ENCODE measurements at places on chromosomes 7 and 10.

DNA sequence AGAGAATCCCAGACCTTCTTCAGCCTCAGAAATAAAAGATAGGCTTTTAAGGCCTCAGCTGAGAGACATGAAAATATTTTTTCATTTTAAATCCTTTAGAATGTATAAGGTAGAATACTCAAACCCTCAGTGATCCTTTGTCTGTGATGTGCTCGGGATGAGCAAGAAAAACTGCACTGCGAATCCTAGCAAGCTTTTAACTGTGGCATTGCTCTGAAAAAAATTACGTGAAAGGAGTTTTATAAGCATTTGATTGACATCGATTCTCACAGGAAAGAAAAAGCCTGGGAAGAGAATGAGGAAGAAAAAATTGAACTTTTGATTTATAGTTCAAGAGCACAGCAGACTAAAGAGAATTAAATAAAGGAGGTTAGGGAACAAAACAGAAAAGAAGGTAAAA lies 120.0 kb downstream of the TMEM168 start:
- no peak for DNase-seq

DNA sequence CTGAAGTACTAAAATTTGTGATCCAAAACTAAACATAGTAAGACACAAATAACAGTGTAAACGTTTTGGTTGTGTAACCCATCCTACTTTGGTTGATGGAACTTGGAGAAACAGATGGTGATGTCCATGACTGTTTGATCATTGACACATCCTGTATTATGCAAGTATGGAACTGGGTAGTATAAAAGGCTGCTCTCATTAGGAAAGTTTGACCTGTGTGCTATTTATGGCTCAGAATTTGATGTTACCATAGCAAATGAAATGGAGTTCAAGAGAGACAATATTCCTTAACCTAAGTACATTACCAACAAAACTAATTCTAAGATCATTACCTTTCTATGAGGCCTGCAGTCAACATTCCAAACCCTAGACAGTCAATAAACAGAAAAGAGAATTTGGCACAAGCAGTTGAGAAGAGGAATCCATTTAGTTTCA lies 39.9 kb downstream of the DKK1 start:
- no peak for DNase-seq

DNA sequence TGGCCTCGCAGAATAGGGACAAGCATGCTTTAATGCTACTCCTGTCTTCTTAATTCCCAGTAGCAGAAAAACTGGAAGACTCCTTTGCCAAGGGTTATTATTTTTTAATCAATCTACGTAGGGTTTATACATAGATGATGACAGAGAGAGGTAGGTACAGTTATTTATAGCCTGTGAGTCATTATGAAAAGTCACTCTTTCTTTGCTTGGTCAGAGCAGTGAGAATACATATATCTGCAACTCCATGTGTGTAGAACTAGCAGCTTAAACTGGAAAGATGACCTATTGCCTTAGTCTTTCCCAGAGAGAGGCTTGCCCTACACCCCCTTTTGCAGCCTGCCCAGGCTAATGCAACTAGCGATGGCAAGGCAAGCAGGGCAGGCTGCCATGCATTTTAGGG lies 1050.6 kb downstream of the NRG3 start:
- no peak for DNase-seq

DNA sequence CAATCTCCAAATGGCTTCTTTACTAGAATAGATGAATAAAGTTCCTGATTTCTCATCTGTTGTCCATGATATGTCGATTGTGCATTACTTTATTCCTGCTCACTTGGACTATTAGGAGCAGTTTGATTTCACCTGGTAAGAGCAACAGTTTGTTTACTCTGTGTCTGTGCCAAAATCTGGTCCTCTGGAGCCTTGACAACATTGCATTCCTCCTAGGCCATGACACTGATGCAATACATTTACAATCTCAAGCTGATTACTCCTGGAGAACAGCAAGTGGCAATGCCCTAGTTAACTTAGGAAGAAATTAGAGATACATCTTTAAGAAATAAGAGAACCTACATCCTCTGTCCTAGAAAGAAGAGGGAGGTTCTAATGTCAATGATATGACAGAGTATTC lies 71.8 kb downstream of the SGCE start:
- DNase-seq = no peak

DNA sequence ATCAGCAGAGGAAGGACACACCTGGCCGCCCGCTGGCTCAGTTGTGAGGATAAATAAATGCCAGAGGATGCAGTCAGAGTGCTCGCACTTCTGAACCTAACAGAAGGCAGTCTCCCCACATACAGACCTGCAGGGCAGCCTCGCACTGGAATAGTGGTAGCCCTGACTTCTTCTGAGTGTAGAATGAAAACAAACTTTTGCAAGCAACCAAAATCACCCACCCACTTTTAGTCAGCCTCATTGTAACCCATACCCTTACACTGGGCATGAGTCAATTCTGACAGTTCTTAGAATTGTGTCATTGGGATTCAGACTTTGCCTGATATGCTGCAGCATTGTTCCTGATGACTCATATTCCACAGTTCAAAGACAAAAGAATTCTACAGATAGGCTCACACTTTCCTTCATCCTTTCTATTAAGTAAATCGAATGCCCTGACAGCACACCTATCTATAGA lies 167.0 kb upstream of the CDK1 start:
- no peak for DNase-seq

GRCh38 chr7:100543586-100543985 lies 4.6 kb downstream of the AGFG2 start:
- DNase-seq = no peak

DNA sequence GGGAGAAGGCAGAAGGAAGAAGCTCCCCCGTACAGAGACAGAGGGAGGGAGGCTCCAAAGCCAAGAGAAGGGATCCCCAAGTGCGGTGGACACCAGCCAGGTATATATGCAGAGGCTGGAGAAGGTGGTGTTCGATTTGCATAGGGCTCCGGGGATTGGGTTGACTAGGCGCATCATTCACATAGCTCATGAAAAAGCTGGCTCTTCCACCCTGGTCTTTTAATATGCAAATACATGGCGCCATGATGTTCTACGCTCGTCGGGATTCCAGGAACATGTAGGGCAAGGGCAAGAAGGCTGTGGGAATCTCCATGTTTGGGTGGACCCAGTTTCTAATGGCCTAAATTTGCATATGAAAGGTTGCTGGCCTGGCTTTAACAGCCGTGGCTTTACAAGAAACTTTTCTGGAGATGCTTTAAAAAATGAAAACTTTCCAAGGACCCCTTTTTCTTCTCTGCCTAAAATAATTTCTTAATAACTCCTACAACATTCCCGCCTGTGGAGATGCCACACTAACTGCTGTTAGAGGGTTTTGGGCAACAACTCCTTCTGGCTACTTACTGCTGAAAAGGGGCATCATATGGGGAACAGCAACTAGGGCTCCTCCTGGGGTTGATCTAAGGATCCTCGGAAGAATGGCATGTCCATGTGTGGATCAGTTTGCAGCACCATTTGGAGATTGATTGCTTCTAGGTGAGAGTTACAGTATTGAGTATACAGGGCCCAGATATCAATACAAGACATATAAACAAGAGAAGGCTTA lies 28.3 kb downstream of the C1GALT1 start:
- DNase-seq = no peak

DNA sequence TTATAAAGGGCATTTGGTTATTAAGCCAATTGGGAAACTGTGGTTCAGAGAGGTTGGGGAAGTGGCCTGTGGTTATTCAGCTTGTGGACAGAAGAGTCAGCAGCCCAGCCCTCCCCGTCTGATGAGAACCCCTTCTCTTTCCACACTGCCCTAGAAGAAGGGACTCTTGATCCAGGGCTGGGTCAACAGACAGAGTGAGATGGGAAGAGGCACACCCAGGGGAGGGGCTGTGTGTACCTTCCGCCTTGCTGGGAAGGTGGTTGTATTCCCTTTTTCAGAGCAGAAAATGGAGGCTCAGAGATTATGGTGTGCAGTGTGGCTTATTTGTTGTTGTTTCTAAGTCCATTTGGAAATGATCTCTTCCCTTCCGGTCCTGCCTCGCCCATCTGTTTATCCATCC lies 103.4 kb downstream of the GRK5 start:
- no peak for DNase-seq

- no peak for DNase-seq
Measured at GRCh38 chr7:102260856-102261255, 25.8 kb upstream of the SH2B2 start.

DNA sequence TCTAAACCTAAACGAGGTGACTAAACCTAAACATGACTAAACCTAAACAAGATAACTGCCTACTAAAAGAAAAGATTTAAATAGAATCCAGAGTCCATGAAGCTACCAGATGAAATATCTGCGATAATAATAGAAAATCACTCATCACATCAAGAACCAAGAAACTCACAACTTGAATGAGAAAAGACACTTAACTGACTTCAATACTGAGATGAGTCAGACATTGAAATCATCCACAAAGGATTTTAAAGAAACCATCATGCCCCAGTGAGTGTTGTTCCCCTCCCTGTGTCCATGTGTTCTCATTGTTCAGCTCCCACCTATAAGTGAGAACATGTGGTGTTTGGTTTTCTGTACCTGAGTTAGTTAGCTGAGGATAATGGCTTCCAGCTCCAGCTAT lies 416.0 kb downstream of the CALN1 start:
- DNase-seq = no peak

DNA sequence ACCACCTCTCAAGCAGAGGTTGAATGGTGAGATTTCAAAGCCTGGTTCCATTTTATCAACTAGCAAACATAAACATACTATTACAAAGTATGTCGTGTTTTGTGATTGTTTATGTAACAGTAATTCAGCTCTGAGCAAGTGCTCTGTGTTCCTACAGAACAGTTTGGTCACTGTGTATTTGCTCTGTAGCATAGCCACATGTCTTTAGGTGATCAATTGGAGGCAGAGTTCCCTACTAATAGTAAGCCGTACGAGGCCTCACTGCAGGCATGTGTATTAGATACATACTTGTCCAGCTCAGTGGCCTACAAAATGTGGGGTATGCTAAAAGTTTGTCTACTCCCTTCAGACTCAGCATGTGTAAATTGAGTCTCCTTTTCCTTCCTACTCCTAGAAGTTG lies 53.0 kb downstream of the C1GALT1 start:
- DNase-seq = no peak

DNA sequence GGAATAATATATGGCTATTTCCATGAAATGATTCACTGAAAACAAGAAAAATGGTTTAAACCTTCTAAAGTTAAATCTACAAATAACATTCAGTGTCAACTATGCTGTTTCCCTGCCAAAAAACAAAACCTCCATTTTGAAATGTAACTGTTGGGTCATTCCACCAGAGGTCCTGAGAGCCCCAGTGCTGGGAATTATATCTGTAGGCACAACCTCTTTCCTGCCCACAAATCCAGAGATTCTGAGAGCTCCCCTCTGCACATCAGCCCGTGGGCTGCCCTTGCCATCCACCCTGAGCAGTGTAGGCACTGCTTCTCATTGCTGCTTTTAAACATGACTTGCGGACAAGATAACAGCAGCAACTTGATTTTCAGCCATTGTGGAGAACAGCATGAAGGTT lies 198.6 kb downstream of the TMEM178B start:
- DNase-seq = no peak

GRCh38 chr7:154912871-154913637 lies 89.9 kb downstream of the PAXIP1 start:
- no peak for DNase-seq

DNA sequence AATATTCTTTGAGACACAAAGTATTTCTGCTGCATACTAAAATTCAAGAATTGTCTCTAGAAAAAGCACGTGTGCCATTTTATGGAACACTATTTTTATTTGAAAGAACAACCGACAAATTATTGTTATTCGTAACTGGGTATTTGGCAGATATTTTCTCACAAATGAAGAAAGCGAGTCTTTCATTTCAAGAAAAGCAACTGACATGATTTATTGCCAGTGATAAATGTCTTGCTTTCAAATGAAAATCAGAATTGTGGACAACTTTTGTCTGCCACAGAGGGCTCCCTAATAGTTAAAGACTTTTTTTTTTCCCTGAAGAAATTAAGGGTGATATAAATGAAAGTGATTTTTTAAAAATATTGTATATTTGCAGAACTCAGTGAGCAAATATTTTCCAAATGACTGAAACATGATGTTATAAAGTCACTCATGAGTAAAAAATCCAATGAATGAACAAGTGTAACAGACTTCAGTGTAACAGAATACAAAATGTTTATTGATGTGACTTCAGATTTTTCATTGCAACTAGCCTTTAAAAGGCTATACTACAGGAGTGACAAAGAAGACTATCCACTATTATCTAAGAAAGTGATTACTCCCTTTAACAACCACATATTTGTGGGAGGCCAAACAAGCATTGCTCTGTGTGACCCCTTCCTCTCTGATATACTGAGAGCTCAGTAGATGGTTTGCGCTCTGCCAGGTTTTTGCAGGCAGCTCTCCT lies 49.0 kb upstream of the SEMA3E start:
- no peak for DNase-seq

- no peak for DNase-seq
Measured at GRCh38 chr7:13050703-13051102, 363.3 kb downstream of the ARL4A start.

Measured in activated CD4-positive, CD25-positive, alpha-beta regulatory T cell (primary cell).